NCI-H1417 (cell line): ENCODE measurements at places on chromosomes 2 and 18.

GRCh38 chr2:144030791-144031190 lies 489.1 kb downstream of the ZEB2 start:
- no peak for DNase-seq

- DNase-seq, result no peak
Measured at GRCh38 chr2:105042189-105042588, 4.3 kb downstream of the MRPS9 start.

- no peak for DNase-seq
Measured at GRCh38 chr18:48632676-48633257, 93.9 kb downstream of the CTIF start.

DNA sequence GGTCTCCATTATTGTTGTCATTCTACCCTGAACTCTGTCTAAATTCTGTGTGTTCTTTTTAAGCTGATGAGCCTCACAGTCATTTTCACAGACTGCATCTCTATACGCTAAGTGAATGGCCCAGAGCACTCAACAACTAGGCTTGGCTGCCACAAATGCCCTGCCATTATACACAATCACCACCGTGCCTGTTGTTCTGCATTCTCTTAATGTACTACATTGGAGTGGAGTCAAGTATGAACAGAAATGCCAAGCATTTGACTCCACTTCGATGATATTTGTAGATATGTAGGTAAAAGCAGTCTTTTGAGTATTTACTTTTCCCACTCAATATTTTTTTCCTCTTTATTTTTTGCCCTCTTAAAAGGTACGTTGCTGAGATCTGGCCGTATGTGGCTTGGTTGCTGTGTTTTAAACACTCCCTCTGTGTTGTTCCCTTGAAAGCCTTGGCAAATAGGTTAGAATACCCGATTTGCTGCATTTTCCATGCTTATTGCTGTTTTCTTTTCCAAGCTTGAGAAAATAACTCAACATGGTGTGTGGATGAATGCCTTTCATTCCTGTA lies 36.2 kb upstream of the TMEFF2 start:
- DNase-seq, result peak; percentile 70

DNA sequence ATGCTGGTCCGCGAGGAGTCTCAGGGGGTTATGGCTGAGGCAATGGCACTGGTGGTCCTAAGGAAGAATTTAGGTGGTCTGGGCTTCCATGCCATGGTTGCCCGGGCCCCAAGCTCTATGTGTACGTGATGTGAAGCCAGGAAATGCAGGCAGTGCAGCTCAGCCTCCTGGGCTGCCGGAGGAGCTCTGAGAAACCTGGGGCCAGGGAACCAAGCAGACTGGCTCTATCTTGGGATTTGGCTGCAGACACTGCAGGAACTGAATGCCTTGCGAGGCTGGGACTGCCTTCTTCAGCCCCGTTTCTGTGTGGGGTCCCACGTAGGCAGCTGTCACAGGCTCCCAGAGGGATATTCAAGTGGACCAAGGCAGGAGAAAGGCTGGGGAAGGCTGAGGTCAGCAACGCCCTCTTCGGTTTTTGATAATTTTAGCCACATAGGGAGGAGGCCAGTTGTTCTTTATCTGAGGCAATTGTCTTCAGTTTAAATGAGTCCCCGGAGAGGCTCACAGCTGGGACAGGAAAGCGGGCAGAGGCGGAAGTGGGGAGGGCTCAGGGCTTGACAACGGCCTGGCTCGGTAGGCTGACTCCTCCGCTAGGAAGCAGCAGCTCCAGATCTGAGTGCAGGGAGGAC lies 77.7 kb downstream of the RHOB start:
- peak; percentile 46 for DNase-seq

DNA sequence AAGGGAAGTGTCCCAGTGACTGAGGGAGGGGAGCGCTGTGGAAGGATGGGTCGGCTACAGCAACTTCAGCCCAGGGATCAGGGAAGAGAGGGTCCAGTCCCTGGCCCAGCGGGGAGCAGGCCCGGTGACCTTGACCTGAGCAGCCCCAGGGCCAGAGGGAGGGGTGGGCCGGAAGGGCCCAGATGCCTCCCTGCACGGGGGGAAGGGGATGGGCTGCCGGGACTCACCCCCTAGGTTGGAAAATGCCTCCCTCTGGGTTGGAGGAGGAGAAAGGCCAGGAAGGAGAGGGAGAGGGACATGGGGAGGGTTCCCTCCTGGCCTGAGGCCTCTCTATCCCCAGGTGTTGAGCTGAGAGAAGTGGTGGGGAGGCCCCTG lies 19.8 kb downstream of the GPC1 start:
- no peak for DNase-seq

GRCh38 chr18:74268175-74268574 lies 23.6 kb downstream of the CYB5A start:
- no peak for DNase-seq

DNA sequence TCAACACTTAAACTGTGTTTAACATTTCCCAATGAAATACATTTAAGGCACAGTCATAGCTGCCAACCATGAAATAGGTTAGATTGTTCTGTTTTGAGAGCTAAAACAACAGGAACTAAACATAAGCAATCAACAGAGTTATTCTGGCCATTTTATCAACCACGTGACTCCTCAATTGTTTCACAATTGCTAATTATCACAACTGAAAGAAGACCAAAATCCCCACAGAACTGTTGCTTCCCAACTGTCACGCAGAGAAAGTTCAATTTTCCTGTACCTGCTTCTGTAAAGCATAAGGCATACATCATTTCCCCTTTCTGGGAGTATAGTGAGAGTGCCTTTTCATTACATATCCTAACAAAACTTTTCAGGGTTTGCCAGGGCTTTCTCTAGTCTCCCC lies 248.6 kb downstream of the EPHA4 start:
- no peak for DNase-seq

- DNase-seq, result no peak
Measured at GRCh38 chr2:71665168-71666093, 212.1 kb downstream of the DYSF start.

- no peak for DNase-seq
Measured at GRCh38 chr2:1893856-1894255, 149.5 kb upstream of the PXDN start.

DNA sequence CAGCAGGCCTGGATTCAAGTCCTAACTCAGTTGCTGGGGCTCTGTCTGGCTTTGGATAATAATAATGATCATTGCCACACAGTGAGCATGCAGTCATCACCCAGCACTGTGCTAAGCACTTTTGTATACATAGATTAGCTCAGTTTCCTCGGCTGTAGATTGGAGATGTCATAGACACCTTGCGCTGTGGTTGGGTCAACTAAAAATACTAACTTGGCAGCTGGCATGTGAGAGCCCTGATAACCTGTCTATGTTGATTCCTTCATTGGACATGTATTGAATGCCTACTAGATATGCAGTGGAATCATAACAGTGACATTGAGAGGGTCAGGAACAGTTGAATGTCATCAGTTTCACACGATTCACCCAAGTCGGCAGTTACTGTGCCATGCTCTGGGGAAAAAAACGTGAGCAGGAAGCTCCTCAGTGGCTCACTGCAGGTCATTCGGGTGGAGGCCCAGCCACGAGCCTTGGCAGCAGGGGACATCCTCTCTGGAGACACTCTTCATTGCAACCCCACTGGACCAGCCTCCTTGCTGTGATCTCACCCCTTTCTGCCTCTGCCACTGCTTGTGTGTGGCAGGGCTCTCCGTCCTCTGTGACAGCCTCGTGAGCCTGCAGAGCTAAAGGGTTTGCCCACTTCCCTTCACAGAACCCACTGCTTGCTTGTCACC lies 85.3 kb downstream of the NPAS2 start:
- no peak for DNase-seq

- no peak for DNase-seq
Measured at GRCh38 chr2:145076085-145076484, 556.2 kb upstream of the ZEB2 start.

- peak; percentile 12 for DNase-seq
Measured at GRCh38 chr18:24989760-24990593, 362.0 kb downstream of the ZNF521 start.

DNA sequence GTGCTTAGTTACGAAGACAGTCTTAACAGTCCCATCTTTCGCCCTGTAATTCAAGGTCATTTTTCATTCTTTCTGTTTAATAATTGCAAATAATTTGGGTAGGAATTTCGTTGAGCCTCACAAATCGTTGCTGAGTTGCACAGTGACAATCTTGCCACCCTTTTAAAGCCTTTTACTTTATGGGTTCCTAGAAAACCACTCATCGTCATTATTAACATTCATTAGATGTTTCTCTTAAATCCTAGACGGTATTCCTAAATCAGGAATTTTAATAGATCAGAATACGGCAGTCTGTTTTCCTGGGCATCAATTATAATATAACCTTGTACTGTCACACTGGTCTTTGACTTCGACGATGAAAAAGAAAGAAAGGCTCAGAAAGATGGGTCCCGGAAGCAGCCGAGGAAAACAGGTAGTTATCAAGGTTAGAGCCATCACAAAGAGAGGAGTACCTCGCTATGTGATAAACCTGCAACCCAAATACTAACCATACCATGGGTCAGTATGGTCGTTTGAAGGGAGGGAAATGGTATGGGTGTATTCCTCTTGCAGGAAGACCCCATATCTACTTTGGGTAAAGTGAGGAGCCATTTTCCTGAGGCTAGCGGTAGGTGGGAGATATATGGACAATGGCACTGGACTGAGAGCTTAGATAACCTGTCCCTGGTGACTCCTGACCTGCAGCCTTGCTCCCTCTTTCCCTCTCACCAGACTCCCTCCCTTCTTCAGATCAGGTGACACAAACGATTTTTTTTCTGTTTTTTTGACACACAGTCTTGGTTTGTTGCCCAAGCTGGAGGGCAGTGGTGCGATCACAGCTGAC lies 981 bp upstream of the SF3B1 start:
- DNase-seq, result no peak

DNA sequence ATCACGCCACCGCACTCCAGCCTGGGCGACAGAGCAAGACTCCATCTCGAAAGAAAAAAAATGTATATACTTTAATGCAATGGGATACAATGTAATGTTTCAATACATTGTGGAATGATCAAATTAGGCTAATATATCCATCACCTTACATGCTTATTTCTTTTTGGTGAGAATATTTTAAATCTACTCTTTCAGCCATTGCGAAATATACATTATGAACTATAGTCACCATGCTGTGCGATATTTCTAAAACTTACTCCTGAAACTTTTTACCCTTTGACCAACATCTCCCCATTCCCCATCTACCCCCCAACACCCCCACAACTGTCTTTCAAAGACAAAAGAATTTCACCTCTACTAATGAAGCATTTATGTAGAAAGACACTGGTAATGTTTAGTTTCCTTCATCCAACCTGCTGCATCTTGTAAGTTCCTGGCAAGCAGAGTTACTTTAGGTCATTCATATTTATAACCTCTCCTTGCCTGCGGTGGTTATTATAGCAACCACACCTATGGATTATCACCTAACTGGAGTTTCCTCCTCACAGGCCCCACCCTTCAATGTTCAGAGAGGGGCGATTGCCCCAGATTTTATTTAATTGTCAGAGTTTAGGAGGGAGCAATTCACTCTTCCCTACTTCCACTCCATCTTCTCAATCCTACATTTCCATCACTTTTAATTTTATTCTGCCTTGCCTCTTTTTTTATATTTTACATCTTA lies 1.2 kb upstream of the ME2 start:
- no peak for DNase-seq

DNA sequence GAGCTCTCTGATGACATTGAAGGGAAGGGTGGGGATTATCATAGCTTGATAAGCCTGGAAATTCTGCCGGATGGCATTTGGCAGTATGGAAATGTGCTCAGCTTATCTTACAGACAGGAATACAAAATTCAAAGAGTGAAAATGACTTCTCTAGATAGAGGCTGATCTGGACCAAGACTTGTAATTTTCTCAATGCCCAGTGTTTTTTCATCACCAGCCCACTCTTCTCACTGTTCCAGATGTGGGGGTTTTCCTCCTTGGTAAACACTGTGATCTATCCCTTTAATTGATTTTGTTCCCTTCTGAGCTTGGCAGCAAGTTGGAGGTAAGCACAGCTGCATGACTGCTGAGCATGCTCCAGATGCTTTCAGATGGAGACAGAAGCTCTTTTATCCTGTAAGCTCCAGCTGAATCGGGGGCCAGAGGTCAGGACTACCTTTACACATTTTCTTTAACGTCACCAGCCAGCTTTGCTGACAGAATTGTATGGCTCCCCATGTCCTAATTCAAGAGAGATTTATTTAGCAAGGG lies 287.4 kb upstream of the TCF4 start:
- DNase-seq, result no peak

DNA sequence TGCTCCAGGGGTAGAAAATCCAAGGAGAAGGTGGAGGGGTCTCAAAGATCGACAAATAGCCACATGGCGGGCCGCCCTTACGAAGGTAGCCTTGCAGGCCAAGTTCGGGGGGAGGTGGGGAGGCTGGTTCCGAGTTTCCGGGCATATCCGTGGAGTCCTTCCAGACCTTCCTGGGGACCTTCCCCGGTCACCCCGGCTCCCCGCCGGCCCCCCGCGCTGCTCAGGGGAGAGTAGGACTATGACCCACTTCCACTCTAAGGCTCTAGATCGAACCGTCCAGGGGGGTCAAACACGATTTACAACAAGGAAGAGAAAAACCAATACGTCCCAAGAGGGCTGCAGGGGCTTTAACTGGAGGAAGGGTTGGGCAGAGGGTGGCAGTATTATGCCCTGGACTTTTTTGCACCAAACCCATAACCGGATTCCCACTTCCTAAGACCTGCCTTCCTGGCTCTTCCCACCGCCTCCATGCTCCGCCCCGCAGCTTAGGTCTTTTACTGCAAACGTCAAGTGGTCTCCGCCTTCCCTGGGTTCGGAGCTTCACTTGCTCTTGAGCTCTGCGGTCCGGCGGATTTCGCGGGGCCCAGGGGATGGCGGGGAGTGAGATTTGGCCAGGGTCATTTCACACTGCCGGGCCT lies 779 bp upstream of the LYPD6 start:
- DNase-seq, result peak; percentile 32
